ENCODE measurements at places on chromosomes 13 and 19.

DNA sequence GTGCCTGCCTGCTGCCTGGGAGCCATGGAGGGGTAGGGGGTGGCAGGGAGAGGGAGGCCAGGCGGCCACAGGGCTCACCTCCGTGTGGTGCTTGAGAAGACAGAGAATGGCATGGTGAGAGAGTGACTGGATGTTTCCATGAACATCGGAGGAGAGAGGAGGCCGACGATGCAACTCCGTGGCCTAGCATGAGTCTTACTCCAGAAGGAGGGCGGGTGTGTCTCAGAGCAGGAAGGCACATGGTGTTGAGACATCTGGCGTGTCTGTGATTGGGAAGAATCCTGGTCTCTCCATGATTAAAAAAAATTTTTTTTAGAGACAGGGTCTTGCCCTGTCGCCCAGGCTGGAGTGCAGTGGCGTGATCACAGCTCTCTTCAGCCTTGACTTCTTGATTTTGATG is 5.1 kb downstream of the IRGC start:
- DNase-seq, result no peak

- peak; percentile 54 for DNase-seq
Measured at GRCh38 chr13:107866032-107866940, 349.1 kb downstream of the LIG4 start.

DNA sequence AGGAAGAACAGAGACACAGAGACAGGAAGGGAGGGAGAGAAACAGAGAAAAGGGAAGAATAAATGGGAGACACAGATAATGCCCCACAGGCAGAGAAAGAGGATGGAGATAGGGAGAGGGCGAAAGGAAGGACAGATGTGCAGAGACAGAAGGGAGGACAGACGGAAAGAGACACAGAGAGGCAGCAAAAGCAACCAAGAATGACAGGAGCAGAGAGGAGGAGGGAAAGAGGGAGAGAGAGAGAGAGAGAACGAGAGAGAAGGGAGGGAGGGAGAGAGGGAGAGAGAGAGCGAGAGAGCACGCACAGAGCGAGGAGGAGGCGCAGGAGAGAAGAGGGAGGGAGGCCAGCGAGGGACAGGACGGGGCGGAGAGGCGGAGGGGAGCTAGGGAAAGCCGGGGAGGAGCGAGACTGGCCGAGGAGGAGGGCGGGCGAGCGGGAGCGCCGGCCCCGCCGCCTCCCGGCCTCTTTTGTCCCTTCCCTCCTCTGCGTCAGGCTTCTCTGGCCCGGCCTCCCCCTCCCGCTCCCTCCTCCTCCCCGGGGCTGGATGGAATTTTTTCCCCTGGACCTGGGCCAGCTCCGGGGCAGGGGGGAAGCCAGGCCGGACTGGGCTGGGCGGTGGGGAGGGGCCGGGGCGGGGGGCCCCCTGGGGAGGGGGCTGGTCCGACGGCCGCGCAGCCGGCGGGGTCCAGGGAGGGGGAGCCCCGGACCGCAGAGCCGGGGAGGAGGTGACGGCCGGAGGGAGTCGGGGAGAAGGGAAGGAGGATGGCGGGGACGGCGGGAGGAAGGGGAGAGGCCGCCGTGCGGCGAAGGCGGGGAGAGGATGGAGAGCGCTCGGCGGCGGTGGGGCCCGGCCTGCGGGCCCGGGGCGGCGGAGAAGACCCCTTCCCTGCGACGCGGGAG is 4.2 kb upstream of the SPACA6 start:
- peak; percentile 65 for DNase-seq

DNA sequence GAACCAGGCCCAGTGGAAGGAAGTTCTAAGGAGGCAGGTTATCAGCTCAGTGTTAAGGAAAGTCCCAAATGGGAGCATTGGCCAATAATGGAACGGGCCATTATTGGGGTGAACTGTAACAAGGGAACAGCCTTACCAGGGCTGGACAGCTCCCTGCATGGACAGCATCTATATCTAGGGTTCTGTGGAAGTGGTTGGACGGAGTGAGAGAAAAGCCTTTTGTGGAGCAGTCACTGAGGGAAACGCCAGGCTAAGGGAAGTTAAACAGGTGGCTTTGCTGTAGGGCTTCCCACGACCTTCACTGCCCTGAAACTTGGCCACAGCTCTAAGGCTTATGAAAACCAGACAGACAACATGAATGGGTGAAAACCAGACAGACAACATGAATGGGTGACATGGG is 17.0 kb downstream of the POU2F2 start:
- DNase-seq, result no peak

- no peak for DNase-seq
Measured at GRCh38 chr13:93527748-93528297, 301.2 kb downstream of the GPC6 start.

DNA sequence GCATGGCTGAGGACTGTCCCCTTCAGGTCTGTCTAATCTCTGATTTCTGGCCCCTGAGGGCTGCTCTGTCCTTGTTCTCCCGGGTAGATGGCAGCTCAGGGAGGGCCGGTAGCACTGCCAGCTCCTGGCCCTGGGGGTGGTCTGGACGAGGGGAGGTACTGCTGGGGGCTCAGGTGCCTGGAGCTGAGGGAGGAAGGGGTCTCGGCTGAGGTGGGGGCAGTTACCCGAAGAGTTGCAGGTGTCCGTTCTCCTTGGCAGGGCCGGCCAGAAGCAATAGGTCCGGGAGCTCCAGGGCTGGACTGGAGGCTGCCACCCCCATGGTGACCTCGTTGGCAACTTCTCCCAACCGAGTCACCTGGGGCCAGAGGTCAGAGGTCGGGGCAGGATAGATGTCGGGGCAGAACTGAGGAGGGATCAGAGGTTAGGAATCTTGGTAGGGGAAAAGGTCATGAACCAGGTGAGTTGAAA is 1.2 kb upstream of the EMC10 start:
- DNase-seq, result no peak

DNA sequence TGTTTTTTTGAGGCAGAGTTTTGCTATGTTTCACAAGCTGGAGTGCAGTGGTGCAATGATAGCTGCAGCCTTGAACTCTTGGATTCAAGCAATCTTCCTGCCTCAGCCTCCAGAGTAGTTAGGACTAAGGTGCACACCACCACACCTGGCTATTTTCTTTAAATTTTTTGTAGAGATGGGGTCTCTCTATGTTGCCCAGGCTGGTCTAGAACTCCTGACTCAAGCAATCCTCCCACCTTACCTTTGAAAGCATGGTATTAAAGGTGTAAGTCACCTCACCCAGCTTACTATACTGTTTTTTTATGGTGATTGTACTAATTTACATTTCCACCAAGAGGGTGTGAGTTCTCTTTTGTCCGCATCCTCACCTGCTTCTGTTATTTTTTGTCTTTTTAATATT is 110.0 kb downstream of the FREM2 start:
- no peak for DNase-seq

- DNase-seq, result no peak
Measured at GRCh38 chr13:111202745-111203144, 87.6 kb downstream of the ARHGEF7 start.

DNA sequence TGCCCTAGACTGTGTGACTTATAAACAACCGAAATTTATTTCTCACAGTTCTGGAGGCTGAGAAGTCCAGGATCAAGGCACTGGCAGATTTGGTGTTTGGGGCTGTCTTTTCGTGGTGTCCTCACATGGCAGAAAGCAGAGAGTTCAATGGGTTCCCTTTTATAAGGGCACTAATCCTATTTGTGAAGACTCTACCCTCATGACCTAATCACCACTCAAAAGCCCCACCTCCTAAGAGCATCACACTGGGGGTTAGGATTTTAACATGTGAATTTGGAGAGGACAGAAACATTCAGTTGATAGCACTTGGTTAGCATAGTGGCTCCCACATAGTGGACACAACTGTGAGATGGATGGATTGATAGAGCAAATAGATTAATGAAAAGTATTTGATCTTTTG is 21.5 kb upstream of the GPR18 start:
- DNase-seq, result no peak

- DNase-seq, result no peak
Measured at GRCh38 chr13:46850214-46850613, 46.6 kb downstream of the HTR2A start.

DNA sequence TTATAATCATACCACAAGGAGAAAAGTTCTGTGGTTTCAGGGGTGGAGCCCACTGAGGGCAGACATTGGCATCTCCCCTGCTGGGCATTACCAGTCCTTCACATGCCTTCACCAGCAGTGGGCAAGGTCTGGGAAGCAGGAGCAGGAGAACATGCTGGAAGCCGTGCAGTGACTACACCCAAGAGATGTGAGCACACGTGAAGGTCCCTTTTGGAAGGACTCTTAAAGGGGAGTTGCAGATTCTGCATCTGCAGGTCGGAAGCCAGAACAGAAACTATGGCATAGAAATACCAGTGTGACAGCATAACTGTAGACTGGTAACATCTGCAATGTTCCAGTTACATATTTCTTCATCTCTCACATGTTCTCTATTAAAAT is 26.9 kb upstream of the KL start:
- no peak for DNase-seq

DNA sequence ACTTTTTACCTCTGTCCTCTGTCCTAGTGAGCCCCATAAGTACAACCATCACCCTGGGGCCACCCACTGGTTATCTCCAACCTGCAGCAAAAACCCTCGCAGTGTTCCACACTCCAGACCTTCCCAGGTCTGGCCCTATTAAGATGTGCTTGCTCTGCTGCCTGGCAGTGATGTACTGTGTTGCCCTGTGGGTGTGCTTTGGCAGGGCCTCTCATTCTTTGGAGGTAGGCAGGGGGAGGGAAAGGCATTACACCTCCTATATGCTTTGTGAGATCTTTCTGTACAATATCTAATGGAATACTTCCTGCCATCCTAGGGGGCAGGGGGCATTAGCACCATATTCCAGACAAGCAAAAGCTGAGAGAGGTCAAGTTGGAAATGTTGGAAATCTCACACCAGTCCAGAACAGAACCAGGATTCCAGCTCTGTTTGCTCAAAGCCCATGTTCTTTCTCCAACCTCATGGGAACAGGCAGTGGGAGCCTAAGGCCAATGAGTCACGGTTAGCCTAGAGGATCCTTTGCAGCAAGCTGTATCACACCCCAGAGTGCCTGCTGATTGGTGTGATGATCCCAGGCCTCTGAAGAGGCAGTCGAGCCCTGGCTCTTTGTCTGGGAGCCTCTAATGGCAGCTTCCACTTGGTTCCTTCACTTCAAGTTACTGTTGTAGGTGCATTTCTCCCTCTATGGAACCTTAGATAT is 59.7 kb upstream of the UBL3 start:
- DNase-seq, result no peak

- DNase-seq, result no peak
Measured at GRCh38 chr13:50721672-50721992, 121.9 kb downstream of the DLEU7 start.

- DNase-seq, result no peak
Measured at GRCh38 chr19:27647423-27647822, 1565.5 kb downstream of the UQCRFS1 start.

- DNase-seq, result no peak
Measured at GRCh38 chr13:44230736-44231135, 142.9 kb upstream of the SERP2 start.

DNA sequence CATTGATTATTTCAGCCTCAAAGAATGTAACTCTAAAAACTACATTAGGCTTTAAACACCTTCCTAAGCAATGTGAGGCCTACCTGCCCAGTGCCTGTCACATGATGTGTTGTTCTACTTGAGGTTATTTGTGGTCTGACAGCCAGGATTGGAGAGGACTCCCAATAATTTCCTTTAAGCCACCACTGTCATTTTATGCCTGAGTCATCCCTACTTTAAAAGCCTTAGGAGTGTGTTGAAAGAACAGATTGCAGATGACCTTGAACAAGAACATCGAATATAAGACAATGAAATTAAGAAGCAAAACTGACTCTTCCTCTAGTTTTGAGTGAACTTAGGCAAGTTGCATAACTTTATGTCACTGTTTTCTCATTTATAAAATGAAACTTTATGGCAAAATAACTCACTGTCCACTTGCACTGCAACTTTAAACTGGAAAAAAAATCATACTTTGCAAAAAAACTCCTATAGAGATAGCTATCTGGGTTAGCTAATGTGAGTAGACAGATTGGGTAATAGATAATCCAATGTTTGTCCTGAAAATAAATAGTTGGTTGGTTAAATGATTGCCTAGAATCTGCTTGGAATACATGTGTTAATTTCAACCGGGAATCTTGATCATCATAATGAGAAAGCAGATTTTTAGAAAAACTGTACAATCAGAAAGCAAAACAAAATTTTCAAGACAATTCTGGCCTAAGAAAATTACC is 361.2 kb downstream of the SUCLA2 start:
- no peak for DNase-seq

DNA sequence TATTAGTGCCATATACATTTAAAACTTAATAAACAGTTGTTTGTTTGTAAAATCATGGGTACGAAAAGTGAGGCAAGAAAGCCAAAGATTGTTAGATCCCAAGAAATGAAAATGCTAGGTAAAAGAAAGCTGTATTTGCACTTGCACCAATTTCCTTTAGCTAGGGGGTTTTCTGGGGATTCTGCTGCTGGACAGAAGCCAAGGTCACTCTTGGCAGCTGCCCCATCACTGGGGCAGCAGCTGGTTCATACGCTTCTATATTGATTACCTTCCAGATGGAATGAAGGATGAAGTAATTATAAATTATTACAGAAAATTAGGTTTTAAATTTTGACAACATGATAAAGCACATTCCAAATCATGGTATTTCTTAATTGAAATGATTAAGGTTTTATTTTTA is 127.4 kb downstream of the SLITRK5 start:
- DNase-seq, result no peak

DNA sequence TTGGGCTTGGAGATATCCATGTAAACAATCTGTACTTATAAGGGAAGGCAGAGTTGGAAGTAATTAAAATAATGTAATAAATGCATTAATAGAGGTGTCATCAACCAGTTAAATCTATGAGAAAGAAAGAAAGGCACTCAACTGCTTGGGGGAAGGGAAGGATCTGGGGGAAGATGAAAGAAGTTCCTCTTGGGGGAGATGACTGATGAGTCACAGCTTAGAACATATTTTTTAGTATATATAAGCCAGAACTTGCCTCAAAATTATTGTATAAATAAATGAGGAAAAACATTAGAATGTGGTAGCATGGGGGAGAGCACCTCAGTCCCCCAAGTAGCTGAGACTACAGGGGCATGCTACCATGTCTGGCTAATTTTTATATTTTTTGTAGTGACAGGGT is 205.8 kb downstream of the GGACT start:
- DNase-seq, result no peak

GRCh38 chr13:25391932-25392331 is 20.2 kb downstream of the ATP8A2 start:
- no peak for DNase-seq

GRCh38 chr19:52602941-52603340 is 32.9 kb downstream of the ZNF701 start:
- no peak for DNase-seq

GRCh38 chr19:3270902-3271301 is 46.4 kb downstream of the CELF5 start:
- peak; percentile 70 for DNase-seq

- DNase-seq, result peak; percentile 85
Measured at GRCh38 chr13:93227878-93228642, 1.5 kb downstream of the GPC6 start.

DNA sequence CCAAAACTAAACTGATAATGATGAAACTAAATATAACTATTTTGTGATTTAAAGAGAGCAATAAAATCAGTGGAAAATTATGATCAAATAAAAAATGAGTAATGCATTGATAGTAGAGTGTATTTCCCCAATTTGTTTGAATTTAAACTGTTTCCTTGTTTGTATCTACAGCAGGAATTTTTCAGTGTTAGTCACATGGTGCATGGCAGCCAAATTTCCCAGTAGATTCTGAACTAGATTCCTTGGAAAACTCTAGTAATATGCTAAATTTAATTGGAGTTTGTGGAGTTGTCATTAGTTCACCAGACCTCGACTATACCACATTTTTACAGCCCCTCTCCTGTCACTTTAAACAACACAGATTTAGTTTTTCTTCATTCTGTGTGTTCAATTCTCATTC is 156.2 kb downstream of the PCCA start:
- no peak for DNase-seq

GRCh38 chr19:4368128-4368820 is 24.9 kb downstream of the MPND start:
- DNase-seq, result no peak

All from NCI-H1694 treated with DMSO at 0.1 percent for 48 hours (cell line).